NCI-H1092 (cell line): ENCODE measurements at places on chromosomes 2 and 18.

DNA sequence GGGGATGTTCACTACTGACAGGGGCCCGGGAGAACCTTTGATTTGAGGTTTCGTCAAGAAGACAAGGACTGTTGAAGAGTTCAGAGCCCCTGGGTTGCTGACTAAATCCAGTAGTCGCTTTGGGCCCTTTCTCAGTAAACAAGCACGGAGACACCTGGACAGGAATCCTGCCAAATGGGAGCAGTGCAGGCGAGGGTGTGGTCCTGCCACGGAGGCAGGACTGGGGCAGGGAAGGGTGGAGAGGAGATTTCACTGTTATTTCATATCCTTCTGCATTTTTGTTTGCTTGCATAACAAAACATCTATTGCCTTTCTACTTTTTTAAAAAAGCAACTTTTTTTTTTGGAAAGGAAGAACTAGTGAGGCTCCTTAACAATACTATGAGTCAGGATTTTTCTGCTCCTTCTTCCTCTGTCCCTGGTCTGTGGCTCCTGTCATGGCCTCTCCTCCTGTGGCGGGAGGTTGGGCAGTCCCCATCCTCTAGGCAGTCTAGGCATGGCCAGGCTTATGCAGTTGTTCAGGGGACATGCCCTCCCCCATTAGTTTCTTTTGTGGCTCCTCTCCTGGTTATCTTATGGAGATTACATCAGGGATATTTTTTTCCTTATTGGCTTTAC is 57.7 kb downstream of the ARHGEF4 start:
- no peak for DNase-seq

DNA sequence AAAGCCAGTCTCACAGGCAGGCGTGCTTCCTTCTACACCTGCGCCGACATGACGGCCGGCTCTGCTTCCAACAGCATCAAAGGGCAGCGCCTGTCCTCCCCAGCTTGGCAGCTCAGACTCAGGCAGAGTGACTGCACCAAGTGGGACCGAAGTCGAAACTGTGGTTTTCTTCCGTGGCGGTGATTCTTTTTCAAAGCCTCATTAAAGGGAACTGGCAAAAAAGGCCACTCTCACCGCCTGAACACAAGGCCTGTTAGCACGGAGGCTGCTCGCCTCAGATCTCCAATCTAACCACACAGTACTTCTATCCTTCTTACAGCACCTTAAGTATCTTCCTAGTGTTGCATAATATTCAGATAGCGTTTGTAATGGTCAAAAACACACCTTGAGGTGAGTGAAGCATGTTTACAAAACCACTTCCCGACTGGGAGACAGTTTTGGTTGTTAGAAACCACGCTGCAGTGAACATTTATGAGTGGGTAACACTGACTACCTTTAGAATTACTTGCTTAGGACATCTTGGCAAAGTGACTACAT is 236.4 kb downstream of the HDAC4 start:
- DNase-seq: no peak

DNA sequence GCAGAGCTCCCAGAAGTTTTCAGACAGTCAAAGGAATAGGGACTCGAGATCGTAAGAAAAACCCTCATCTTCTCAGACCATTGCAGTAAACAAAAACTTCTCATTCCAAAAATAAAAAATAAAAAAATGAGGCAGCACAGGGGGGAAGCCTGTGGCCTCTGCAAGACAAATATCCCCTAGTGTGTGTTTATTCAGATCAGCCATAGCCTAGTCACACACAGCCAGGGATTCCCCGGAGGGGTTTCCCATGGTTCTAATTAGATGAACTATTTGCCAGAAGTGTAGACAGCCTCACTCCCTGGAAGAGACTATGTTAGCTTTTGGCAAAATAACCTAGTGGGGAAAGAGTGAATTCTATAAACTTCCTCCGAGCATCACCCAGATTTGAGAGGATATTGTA is 122.9 kb upstream of the KLF7 start:
- DNase-seq: no peak

DNA sequence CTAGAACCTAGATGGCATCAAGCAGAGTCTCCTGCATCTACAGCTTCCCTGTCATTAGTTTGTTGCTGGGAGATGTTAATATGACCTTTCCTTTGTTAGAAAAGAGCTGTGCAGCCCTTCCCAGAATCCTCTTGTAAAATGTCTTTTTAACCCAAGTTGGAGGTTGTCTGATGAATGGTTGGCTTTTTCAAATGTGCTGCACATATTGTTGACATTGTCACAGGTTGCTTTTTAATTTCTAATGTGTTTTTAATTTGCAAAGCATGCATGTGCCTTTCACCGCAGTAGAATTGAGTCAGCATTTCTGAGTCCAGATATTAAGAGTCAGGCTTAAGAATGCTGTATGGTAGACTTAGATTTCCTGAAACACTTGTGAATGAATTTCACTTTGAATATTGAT is 120.8 kb downstream of the GREB1L start:
- no peak for DNase-seq

- no peak for DNase-seq
Observed at GRCh38 chr18:26792661-26793060, 72.8 kb downstream of the AQP4 start.
